IPS DF 6.9 (cell line): ENCODE measurements at places on chromosomes 12 and 14.

DNA sequence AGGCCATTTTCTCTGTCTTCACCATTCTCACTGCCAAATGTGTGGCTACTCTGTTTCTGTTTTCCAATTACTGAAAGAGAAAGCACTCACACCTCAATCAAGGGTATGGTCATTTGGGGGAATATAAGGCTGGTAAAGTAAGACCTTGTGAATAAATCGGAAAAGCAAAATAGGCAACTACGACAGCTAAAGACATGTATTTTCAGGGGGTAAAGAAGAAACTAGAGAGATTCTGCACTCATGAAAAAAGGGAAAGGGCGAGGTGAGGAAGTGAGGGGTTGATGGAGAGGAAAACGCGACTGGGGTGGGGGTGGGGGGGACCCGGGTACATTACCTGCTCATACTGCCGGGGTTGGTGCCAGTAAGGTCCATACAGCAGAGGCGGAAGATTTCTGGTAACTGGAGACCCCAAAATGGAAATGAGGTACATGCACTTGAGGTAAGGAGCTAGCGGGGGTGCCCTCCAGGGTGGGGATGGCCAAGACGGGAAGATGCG, 19.3 kb downstream of the CHD8 start:
- no peak for DNase-seq

GRCh38 chr12:89359615-89360014, 7.3 kb upstream of the DUSP6 start:
- no peak for DNase-seq

- DNase-seq = no peak
These were observed 36.3 kb downstream of the LIMA1 start for GRCh38 chr12:50246873-50247612.

DNA sequence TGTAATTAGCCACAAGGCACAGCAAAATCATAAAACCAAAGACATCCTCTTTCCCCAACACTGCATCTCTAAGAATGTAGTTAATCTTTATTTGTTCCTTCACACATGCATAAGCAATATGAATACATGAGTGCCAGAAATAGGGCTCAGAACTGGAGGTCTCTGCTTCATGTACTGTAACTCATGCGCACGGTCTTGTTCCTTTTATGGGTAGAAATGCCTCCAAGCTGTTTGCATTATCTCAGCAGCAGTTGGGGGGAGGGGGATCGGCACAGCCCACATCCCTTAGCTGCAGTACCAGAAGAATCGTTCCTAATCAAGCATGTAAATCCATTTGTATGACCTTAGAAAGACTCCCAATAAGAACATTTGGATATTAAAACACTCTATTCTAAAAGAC, 20.0 kb downstream of the RHOJ start:
- no peak for DNase-seq

GRCh38 chr12:46832130-46832704, 6.4 kb upstream of the SLC38A4 start:
- no peak for DNase-seq
